Left colon (tissue), 2 donors: ENCODE measurements at places on chromosomes 2 and 18. TPM values are rescaled to one million over a fixed set of nuclear protein-coding genes. Genes with fewer than 3 reads are reported as not detected.
A peak's percentile ranks its signal among the peaks of the same experiment; 100 is the strongest.

CDH19 gene
- 2.5 TPM for total RNA-seq

PLCL1 gene
- total RNA-seq, result 3.0 TPM

CLEC4F gene
- total RNA-seq, result 0.11 TPM

MATN3 gene
- total RNA-seq, result 0.15 TPM

PLCD4 gene
- 3.8 TPM for total RNA-seq

EML4 gene
- total RNA-seq, result 68.2 TPM

CHRNA1 gene
- total RNA-seq, result 3.5 TPM

HNMT gene
- 74.0 TPM for total RNA-seq

KIAA2012 gene
- total RNA-seq, result not detected

GLS gene
- 51.3 TPM for total RNA-seq

OSR1 gene
- 4.1 TPM for total RNA-seq

HMSD gene
- total RNA-seq, result not detected

HOXD9 gene
- 1.4 TPM for total RNA-seq

FAM228B gene
- total RNA-seq, result 7.4 TPM

EVX2 gene
- total RNA-seq, result not detected

DNA sequence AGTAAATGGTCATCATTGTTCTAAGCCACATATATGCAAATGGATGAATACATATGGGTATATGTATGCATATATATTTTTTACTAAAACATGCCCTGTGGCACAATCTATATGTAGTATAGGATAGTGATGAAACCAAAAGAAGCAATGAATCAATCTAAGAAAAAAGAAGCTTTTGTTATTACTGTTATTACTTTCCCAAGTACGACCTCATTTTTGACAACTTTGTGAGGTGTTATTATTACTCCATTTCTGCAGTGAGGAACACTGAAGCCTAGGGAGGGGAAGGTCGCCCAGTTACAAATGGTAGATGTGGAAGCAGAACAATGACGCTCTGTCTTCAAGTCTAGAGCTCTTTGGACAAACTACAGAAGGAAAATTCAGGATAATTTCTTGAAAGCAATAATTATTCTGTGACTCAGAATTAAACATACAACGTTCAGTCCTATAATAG lies 38.3 kb downstream of the STAT4 start:
- no peak for DNase-seq

DNA sequence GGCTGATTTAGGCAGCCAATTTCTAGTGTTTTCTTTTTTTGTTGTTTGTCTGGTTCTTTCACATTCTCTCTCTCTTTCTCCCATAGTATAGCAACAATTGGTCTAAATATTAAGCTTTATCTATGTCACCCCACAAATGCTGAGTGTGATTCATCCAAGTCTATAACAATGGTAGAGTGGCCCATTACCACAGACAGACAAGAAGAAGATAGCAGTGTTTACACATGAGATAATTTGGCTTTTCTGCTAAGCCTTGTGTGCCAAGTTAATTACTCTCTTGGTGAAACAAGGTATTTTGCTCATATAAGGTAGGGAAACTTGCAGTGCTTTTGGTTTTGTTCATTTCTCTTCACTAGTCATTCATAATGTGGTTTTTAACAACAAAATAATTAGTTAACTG lies 166.5 kb downstream of the SLC8A1 start:
- DNase-seq, result no peak

GRCh38 chr2:217797661-217798069 lies 205.1 kb downstream of the TNS1 start:
- peak; percentile 34 for DNase-seq

- DNase-seq, result no peak
Measured at GRCh38 chr18:38454764-38455469, 889.3 kb upstream of the CELF4 start.

- DNase-seq, result no peak
Measured at GRCh38 chr2:211408483-211408891, 852.1 kb downstream of the CPS1 start.

- DNase-seq, result no peak
Measured at GRCh38 chr2:161228511-161229240, 68.4 kb downstream of the TANK start.

DNA sequence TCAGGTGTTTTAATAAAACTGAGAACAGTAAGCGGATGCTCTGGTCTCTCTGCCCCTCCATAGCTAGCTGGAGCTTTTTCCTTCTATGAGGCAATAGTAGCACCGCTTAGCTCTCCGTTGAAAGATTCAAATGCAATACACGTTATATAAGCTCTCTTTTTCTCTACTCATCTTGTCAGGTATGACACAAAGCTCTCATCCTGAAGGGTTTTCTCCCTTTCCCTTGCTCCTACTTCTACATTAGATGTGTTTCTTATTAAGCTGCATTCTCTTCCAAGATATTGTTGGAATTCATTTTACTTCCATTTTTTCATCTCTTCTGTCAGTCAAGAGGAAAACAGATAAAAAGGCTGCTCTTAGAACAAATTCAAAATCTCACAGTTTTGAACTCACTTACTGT lies 434.6 kb upstream of the DDX18 start:
- no peak for DNase-seq

DNA sequence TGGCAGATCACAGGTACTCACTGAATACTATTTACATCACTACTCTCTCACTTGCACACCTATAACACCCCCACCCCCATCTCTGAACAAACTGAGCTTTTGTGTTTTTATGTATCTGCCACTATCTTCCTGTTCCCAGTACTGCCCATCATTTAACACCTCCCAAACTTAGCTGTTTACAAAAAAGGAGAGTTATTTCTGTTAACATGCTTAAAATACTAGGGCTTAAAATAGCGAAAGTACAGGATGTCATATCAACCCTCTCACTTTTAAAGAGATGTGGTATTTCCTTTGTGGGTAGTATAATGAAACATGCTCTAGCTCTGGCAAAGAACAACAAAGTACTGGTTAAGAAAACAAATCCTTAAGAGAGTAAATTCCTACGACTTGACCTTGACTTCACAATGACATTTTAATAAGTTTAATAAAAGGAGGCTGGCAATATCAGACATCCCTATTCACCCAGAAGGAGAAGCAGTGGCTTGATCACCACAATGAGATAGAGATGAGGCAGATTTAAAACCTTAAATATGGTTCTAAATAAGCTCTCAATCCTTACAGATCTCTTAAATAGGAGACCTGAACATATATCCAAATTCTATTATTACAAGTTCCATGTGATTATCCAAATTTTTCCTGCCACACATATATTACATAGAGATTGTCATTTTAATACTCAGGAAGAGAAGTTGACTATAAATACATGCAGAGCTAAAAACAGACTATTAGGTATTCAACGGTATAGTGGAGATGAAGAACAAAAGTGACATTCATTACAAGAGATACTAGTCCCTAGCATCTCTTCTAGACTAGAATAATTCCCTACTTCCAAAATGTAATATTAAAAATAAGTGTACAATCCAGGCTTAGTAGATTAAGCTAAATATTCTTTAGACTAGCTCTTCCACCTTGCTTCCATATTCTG lies 36.9 kb downstream of the TRAK2 start:
- no peak for DNase-seq

DNA sequence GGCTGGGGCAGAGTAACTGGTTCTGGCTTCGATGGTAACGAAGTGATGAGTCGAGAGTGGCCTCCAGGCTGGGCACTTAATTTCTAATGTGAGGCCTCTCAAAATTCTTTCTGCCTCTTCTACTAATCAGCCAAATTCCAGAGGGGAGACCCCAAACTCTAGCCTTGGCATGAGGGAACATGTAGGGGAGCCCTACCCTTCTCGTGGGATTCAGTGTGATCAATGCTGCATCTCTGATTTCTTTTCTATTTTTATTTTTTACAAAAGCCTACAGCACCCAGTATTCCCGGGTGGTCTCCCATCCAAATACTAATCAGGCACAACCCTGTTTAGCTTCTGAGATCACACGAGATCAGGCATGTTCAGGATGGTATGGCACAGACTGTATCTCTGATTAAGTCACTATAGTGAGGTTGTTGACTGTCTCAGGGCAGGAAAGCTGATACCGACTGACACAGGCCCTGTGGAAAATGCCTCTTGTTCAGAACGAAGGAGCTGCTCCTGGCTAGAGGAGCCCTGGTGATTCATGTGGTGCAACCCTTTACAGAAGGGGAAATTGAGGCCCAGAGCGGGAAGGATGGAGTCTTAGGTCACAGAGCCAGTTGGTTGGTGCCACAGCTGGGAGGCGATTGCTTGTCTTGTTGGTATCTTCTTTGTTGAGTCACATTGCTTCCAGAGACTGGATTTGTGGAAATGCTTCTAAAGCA lies 126.3 kb upstream of the HS6ST1 start:
- DNase-seq, result no peak

GRCh38 chr2:147026664-147027295 lies 818.0 kb upstream of the ACVR2A start:
- DNase-seq, result no peak

DNA sequence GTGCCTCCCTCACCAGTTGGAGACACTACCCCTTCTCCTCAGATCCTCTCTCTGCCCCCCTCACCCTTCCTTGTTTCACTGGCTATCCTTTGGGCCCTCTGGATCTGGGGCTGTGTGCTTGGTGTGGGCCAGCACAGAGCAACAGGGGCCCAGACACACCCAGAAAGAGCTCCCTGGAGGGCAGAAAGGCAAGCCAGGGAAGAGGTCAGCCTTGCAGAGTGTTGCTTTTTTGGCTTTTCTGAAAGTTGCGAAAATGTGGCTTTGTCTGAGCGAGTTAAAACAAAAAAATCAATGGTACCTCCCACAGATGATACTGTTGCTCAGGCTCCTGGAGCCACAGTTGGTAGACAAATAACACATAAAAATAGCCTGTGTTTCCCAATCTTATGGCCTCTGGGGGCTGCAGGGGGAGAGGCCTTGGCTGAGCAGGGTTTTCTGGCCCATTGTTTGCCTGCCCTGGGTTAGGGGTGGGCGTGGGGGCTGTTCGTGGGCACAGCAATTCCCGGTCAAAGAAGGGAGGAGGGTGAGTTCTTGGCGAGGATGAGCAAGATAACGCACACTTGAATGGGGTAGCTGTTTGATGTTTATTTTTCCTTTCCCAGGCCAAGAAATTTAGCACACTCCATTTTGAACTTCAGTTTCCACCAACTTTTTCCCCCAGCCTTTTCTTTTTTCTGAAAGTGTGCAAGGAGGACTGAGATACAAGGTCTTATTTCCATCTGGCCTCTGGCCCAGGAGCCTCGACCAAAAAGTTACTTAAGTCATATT lies 167.0 kb upstream of the HAAO start:
- DNase-seq, result no peak

GRCh38 chr2:241859436-241860183 lies 916 bp upstream of the PDCD1 start:
- peak; percentile 54 for DNase-seq

- no peak for DNase-seq
Measured at GRCh38 chr2:1837458-1837857, 93.1 kb upstream of the PXDN start.

GRCh38 chr18:38074298-38074876 lies 508.8 kb upstream of the CELF4 start:
- no peak for DNase-seq

- DNase-seq, result no peak
Measured at GRCh38 chr2:144300632-144301031, 219.3 kb downstream of the ZEB2 start.

GRCh38 chr2:2520401-2520811 lies 189.3 kb upstream of the MYT1L start:
- no peak for DNase-seq

GRCh38 chr18:63137999-63138435 lies 181.6 kb downstream of the BCL2 start:
- no peak for DNase-seq

- no peak for DNase-seq
Measured at GRCh38 chr2:7866825-7867224, 815.0 kb upstream of the ID2 start.

DNA sequence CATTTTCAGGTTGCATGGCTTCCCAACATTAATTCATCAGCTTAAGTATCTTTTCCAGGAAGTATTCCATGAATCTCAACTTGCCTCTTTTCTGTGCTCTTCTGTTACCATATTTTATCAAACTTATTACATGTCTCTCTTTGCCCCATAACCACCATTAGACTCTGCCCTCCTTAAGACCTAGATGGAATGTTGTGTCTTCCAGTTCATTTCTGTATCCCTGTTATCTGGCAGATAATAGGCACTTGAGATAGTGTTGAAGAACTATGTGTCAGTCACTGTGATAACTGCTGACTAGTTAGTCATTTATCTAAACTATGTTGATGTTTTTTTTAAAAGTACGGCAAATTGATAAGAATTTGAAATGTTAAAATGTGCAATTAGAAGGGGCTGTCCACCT lies 41.8 kb downstream of the GLS start:
- DNase-seq, result no peak

GRCh38 chr2:61045999-61046398 lies 19.7 kb upstream of the SANBR start:
- no peak for DNase-seq

DNA sequence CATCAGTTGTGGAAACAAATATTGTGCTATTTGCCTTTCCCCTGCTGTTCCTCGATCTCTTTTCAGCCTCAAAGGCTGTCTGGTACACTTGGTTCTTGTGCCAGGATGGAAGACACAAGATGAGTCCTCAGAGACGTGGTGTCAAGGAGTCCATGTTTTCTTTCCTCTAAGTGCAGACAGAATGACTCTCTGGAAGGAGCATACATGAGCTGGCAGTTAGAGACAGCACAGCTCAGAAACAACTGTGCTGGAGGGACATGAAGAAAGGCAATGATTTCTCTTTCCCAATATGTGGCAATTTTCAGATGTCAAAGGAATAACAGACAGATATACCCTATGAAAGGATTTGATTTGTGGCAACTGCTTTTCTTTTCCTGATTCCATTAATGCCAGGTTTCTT lies 162.2 kb downstream of the AFF3 start:
- DNase-seq, result no peak

- DNase-seq, result no peak
Measured at GRCh38 chr18:48348739-48349138, 60.4 kb downstream of the ZBTB7C start.

- DNase-seq, result no peak
Measured at GRCh38 chr2:26921323-26921722, 49.1 kb upstream of the MAPRE3 start.
